ENCODE measurements at places on chromosomes 6 and 20.

DNA sequence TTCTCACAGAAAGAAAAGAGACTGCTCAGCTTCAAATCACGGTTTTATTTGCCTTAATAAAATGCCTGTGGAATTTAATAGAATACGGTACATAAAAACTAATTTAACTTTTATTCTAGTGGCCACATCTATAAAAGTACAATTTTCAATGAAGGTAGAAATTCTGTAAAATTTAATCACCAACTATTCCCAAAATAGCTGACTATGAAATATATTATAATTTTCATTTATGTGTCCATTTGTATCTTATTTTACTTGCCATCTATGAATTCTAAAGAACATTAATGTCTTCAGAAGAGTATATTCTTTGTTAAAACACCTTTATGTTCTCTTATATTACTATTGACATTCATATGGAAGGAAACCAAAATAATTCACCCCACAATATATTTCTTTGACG, 192.6 kb downstream of the BTBD3 start:
- no peak for DNase-seq

GRCh38 chr20:34193051-34193450, 48.2 kb upstream of the ASIP start:
- DNase-seq, result no peak

GRCh38 chr20:475463-476357, 13.4 kb upstream of the TBC1D20 start:
- no peak for DNase-seq

DNA sequence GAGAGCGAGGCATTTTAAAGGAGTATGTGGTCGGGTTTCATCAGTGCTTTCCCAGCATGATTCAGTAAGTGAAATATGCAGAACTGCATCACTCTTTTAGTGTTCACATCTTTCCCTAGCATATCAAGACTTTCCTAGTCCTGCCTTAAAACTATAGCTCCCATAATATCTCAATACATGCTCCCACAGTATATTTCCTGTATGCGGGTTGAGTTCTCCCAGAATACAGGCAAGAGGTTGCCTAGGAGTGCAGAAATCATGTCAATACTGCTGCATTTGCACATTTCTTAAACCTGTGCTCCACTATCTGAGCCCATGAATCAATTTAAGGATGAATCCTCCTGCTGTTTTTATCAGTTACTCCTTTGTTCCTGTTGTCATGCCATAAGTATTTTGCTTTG, 386.6 kb upstream of the SLC35B3 start:
- DNase-seq, result no peak

GRCh38 chr20:53631909-53632662, 38.4 kb upstream of the ZNF217 start:
- no peak for DNase-seq

DNA sequence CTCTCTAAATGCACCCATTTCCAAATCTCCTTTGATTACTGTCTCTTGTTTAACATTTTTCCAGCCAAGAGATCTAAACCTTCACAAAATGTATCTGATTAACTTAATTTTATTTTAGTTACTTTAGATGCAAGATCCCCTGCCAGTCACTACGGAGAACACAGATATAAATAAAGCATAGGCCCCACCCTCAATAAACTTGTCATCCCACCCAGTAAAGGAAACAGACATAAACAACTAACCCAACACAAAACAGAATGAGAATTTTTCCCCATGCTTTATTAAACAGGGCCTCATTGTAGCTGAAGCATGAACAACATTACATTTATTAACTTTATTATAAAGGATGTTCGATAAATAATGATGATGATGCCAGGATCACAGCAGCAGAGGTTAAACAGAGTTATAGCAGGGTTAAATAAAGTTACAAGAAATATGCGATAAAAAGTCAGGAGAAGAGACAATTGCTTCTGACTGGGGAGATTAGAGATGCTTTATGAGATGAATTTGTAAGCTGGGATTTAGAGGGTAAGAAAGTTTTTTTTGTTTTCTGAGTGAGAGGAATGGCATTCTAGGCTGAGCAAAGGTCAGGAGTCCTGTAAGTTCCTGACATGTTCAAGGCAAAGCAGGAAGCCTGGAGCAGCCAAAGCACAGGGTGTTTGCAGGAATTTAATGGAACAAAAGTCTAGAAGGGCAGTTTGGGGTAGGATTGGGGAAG, 41.1 kb downstream of the TFAP2A start:
- no peak for DNase-seq
